ENCODE measurements at places on chromosomes 2 and 18. TPM values are rescaled to one million over a fixed set of nuclear protein-coding genes. Genes with fewer than 3 reads are reported as not detected.

GRCh38 chr2:126884861-126885750 is 13.6 kb upstream of the TEX51 start:
- H3K27ac ChIP-seq = no peak overlapping the region
- no peaks in the 10 kb centered on the region for H3K36me3 ChIP-seq
- no peak for DNase-seq
- peaks cover 18% of the 10 kb centered on the region for H3K27me3 ChIP-seq
- H3K4me1 ChIP-seq = 0 out of 2 replicates have a peak, but pooled peaks cover 5% of the 10 kb centered on the region

GRCh38 chr2:68295516-68295915 is 24.2 kb downstream of the CNRIP1 start:
- H3K27ac ChIP-seq = no peak overlapping the region
- H3K36me3 ChIP-seq = no peaks in the 10 kb centered on the region
- no peak overlapping the region for H3K4me3 ChIP-seq
- peaks cover 3% of the 10 kb centered on the region for H3K27me3 ChIP-seq
- no peaks in the 10 kb centered on the region for H3K4me1 ChIP-seq
- no peak for DNase-seq

DNA sequence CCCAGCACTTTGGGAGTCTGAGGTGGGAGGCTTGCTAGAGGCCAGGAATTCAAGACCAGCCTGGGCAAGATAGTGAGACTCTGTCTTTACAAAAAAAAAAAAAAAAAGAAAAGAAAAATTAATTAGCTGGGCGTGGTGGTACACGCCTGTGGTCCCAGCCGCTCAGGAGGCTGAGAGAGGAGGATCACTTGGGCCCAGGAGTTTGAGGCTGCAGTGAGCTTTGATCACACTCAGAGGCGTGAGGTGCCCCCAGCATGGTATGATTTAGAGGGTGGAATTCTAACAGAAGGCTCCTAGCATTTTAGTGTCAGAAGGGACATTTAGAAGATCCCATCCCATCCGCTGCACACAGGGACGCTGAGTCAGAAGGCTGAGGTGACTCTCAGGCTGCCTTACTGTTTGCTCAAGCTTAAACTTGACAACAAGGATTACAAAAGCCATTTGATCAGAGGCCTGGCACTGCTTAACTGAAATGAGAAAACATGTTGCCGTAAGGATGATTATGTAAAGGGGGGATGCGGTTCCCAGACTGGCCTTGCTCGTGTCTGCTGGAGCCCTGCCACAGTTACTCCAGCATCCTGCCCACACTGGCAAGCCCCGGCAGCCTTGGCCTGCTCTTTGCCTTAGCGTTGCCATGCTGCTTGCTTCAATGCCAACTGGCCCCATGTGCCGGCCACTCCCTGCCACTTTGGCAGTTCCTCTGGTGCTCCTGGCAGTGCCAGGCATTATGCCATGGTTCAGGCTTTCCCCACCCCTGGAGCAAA is 45.6 kb upstream of the SLC1A4 start:
- H3K36me3 ChIP-seq = no peaks in the 10 kb centered on the region
- no peak overlapping the region for H3K27ac ChIP-seq
- no peak overlapping the region for H3K4me3 ChIP-seq
- H3K27me3 ChIP-seq = peaks cover 20% of the 10 kb centered on the region

- H3K4me1 ChIP-seq = peaks cover 1% of the 10 kb centered on the region
- H3K27me3 ChIP-seq = peaks cover 2% of the 10 kb centered on the region
- no peak overlapping the region for H3K4me3 ChIP-seq
- no peak overlapping the region for H3K27ac ChIP-seq
- DNase-seq = no peak
- H3K36me3 ChIP-seq = no peaks in the 10 kb centered on the region
These were observed 1.1 kb upstream of the SNED1 start for GRCh38 chr2:240997141-240997855.

DNA sequence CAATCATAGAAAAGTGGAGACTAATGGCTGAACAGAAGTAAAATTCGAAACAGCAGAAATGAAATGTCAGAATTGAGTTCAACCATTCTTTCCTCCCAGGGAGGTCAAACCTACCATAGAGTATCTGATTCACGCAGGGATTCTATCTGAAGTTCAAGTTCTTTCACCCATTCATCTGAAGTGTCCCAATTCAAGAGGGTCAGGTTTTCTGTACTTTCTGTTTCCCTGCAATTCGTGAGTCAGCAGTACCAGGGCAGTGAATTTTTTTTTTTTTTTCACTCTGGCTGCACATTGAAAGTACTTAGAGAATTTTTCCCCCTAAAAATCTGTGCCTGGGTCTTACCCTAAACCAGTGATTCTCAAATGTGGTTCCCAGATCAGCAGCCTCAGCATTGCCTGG is 40.9 kb upstream of the CCDC88A start:
- peak overlapping the region; percentile 48 for H3K4me3 ChIP-seq
- DNase-seq = no peak
- H3K4me1 ChIP-seq = peaks cover 14% of the 10 kb centered on the region
- peaks cover 28% of the 10 kb centered on the region for H3K27me3 ChIP-seq
- H3K36me3 ChIP-seq = peaks cover 7% of the 10 kb centered on the region

DNA sequence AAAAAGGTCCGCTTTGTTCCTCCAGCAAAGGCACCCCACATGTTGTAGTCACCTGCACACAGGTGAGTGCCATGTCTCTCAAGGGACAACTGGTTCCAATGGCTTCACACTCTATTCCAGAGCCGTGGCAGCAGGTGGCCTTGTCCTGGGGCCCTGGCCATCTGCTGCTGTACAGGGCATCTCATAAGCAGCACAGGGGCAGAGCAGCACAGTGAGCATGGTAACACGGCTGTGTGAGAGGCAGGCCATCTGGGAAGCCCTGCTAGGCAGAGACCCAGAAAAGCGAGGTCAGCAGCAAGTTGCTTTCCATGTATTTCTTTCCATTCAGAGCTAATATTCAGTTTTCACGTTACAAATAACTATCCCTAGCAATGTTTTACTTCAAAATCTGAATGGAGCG is 54.7 kb downstream of the CMPK2 start:
- no peak overlapping the region for H3K27ac ChIP-seq
- no peaks in the 10 kb centered on the region for H3K4me1 ChIP-seq
- no peak overlapping the region for H3K4me3 ChIP-seq
- peaks cover 4% of the 10 kb centered on the region for H3K27me3 ChIP-seq
- no peaks in the 10 kb centered on the region for H3K36me3 ChIP-seq
- no peak for DNase-seq

GRCh38 chr2:77807531-77808215 is 285.5 kb upstream of the LRRTM4 start:
- no peaks in the 10 kb centered on the region for H3K4me1 ChIP-seq
- no peak for DNase-seq
- H3K4me3 ChIP-seq = no peak overlapping the region
- H3K27ac ChIP-seq = no peak overlapping the region
- H3K27me3 ChIP-seq = no peaks in the 10 kb centered on the region
- H3K36me3 ChIP-seq = no peaks in the 10 kb centered on the region

The REG3G gene
- total RNA-seq = not detected

The EGR4 gene
- total RNA-seq = not detected

Data from HFFc6 (cell line).